Neural crest cell (in vitro differentiated cells): ENCODE measurements at places on chromosomes 2 and 18. TPM values are rescaled to one million over a fixed set of nuclear protein-coding genes. Genes with fewer than 3 reads are reported as not detected.

DNA sequence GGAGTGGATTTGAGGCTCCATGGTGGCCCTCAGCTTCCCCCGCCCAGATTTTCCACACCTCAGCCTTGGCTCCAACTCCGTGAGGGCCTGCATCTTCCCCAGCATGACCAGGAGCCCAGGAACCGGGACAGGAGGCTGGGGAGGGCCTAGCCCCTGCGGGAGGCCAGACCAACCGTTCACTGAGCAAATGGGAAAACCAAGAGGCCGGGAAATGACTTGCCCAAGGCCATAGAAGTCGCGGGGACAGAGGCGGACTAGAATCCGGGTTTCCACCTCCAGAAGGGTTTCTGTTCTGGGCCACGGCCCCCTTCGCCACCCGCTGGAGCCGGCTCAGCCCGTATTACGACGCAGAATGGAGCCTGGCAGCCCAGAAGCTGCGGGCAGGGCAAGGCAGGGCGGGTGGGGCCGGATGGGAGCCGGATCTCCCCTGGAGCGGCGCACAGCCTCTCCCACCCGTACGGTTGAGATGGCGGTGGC, 7.9 kb upstream of the CRYBA2 start:
- H3K27ac ChIP-seq = no peak overlapping the region
- H3K4me1 ChIP-seq = no peaks in the 10 kb centered on the region
- no peak overlapping the region for H3K4me3 ChIP-seq
- no peaks in the 10 kb centered on the region for H3K36me3 ChIP-seq
- H3K27me3 ChIP-seq = peaks cover 98% of the 10 kb centered on the region

GRCh38 chr18:12068950-12069320, 24.7 kb upstream of the ANKRD62 start:
- H3K27ac ChIP-seq = no peak overlapping the region
- no peaks in the 10 kb centered on the region for H3K4me1 ChIP-seq
- H3K27me3 ChIP-seq = no peaks in the 10 kb centered on the region
- no peak for DNase-seq

The ZC3H6 gene
- 7.3 and 7.9 TPM in 2 replicates for total RNA-seq

DNA sequence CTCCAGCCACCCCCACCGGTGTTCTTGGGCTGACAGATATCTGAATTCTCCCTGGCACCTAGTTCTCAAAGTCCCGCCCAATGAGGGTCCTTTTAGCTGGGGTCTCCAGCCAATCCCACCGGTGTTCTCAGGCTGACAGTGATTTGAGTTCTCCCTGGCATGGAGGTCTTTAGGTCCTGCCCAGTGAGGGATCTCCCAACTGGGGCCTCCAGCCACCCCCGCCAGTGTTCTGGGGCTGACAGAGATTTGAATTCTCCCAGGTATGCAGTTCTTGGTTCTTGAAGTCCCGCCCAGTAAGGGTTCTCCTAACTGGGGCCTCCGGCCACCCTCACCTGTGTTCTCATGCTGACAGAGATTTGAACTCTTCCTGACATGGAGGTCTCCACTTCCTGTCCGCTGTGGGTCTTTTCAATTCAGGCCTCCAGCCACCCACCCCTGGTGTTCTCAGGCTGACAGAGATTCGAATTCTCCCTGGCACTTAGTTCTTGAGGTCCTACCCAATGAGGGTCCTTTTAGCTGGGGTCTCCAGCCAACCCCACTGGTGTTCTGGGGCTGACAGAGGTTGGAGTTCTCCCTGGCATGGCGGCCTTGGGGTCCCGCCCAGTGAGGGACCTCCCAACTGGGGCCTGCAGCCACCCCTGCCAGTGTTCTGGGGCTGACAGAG, 154.6 kb downstream of the ANKRD36 start:
- no peak overlapping the region for H3K27ac ChIP-seq
- H3K4me3 ChIP-seq = no peak overlapping the region
- DNase-seq = no peak

- no peak overlapping the region for H3K4me3 ChIP-seq
- H3K36me3 ChIP-seq = no peaks in the 10 kb centered on the region
- H3K27me3 ChIP-seq = peaks cover 10% of the 10 kb centered on the region
These were observed 2.9 kb upstream of the PTPN4 start for GRCh38 chr2:119756837-119757236.

GRCh38 chr2:24827321-24828237, 34.4 kb downstream of the CENPO start:
- H3K27ac ChIP-seq = peak overlapping the region; percentile 64
- H3K4me3 ChIP-seq = peak overlapping the region; percentile 70
- H3K27me3 ChIP-seq = peaks cover 3% of the 10 kb centered on the region
- peaks cover 20% of the 10 kb centered on the region for H3K36me3 ChIP-seq
- DNase-seq = peak; percentile 75

- H3K4me1 ChIP-seq = peaks cover 31% of the 10 kb centered on the region
- no peaks in the 10 kb centered on the region for H3K36me3 ChIP-seq
- DNase-seq = no peak
- H3K4me3 ChIP-seq = peak overlapping the region; percentile 96
- no peaks in the 10 kb centered on the region for H3K27me3 ChIP-seq
- peak overlapping the region; percentile 85 for H3K27ac ChIP-seq
These were observed 1.5 kb downstream of the NDC80 start for GRCh38 chr18:2572892-2573291.

The ITGA4 gene
- 74.4 and 75.6 TPM in 2 replicates for total RNA-seq

GRCh38 chr18:31792580-31792911, 31.9 kb upstream of the SLC25A52 start:
- H3K4me1 ChIP-seq = peaks cover 3% of the 10 kb centered on the region
- no peaks in the 10 kb centered on the region for H3K27me3 ChIP-seq
- DNase-seq = no peak

DNA sequence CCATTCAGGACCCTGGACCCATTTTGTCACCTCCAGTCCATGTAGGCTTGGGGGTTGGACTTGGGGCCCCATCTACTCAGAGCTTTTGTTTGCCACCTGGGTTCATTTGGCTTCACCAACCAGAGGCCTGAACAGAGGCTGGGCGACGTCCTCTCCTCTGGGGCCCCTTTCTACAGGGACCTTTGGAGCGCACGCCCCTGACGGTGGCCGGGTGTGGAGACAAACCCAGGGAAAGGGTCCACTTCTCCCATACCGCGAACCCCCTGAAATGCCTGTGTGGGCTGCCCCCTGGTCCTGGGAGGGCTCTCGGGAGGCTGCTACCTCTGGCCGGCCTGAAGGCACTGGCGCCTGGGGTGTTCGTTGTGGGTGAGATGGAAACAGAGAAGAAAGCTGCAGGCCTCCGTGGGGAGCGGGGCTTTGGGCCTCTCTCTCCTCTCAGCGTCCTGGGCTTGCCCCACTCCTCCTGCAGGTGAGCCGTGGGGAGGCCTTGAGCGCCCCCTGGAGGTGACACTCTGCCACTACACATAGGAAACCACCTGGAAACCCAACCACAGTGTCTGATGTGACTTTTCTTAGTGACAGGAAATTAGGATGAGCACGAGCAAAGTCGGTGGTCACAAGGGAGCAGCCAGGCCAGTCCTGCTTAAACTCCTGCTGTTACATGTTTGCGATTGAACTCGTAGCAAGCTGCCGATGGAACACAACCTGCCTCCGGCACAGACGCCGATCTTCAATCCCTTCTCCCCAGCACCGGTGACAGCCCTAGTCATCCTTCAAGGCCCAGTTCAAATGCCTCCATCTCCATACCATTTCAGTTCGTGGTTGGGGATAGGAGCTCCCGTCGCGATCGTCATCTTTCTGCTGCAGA, 12.0 kb upstream of the NTSR2 start:
- no peaks in the 10 kb centered on the region for H3K36me3 ChIP-seq
- no peak overlapping the region for H3K4me3 ChIP-seq
- H3K27ac ChIP-seq = peak overlapping the region; percentile 37
- peak; percentile 59 for DNase-seq
- H3K4me1 ChIP-seq = peaks cover 35% of the 10 kb centered on the region

The CD28 gene
- total RNA-seq = not detected in 2 replicates

- H3K36me3 ChIP-seq = no peaks in the 10 kb centered on the region
- H3K27ac ChIP-seq = no peak overlapping the region
- H3K4me1 ChIP-seq = peaks cover 30% of the 10 kb centered on the region
- H3K27me3 ChIP-seq = no peaks in the 10 kb centered on the region
- no peak overlapping the region for H3K4me3 ChIP-seq
These were observed 438.0 kb upstream of the ID2 start for GRCh38 chr2:8243748-8244400.

DNA sequence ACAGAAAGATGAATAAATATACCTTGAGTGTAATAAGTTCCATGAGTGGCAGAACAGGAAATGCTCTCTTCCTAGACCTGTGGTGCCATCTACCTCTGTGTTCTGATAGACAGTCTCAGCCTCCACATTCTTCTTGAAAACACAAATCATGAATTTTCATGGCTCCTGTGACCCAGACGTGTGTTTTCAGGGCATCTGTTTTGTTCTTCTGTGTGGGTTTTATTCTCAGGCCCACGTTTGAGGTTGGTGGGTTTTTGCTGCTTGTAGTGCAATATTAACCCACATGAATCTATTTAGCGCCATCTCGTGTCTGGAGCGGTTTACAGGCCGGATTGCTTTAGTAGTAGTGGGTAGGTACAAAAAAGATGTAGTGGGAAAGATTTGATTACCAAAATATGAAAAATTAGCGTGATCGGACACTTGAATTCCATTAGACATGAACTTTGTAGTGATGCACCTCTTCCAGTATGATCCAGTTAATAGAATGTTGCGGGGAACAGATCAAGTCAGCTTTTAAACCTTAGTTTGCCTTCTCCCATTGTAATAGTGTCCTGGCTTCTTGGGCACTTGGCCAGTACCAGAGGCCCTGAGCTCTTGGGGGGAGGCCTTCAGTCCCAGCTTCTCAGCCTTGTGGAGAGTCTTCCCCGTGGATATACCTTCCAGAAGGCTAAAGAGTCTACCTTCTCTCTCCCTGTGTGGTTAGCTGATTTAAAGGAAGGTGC, 256.5 kb downstream of the TPGS2 start:
- H3K36me3 ChIP-seq = no peaks in the 10 kb centered on the region
- H3K27ac ChIP-seq = no peak overlapping the region
- H3K27me3 ChIP-seq = no peaks in the 10 kb centered on the region
- H3K4me3 ChIP-seq = no peak overlapping the region
- H3K4me1 ChIP-seq = peaks cover 11% of the 10 kb centered on the region
- peak; percentile 49 for DNase-seq
